Fibroblast of skin of back (primary cell): ENCODE measurements at places on chromosomes 11 and 22.

- peak; percentile 58 for DNase-seq
These were observed 166.0 kb downstream of the TENM4 start for GRCh38 chr11:79274636-79275331.

- no peak for DNase-seq
These were observed 921.7 kb upstream of the RAG2 start for GRCh38 chr11:37519781-37520180.

DNA sequence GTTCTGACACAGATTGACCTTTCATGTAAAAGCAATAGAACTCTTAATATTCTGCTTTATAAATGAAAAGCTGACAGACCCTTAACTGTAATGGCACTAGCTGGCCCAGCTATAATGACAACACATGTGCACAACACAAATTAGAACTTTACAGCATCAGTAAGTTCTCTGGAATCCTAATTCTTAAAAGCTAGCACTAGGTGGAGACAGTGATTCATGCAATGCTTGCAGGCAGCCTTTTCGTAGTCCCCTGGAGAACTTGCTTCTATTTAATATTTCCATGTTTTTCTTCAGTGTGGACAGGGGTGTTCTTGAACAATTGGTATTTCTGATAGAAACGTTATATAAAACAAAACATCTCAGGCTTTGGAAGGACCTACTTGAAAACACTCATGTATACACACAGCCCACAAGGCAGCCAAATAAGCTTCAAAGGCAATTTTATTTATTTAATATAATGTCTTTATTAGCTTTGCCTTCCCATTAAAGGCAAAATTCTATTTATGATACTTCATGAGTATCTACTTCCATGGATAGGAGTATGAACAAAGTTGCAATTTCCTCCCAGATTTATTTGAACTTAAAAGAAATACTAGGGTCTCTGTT, 374.3 kb upstream of the MPPED2 start:
- DNase-seq = peak; percentile 35

DNA sequence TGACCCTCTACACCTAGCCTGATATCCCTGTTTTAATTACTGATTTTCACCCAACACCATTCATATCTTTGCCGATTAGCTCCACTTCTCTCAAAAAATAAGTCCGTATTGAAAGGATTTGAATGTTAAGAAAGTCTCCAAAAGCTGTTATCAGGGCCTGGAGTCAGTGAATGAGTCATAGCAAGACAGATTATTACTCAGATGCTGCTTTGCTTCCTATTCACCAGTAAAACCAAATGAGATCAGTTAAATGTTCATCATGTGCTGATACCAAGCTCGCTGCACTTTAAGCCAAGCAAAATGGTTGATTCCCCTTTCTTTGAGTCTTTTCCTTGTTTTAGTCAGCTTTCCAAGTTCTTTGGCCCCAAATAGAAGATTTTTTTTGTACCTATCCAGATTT, 228.4 kb downstream of the FAT3 start:
- peak; percentile 75 for DNase-seq

DNA sequence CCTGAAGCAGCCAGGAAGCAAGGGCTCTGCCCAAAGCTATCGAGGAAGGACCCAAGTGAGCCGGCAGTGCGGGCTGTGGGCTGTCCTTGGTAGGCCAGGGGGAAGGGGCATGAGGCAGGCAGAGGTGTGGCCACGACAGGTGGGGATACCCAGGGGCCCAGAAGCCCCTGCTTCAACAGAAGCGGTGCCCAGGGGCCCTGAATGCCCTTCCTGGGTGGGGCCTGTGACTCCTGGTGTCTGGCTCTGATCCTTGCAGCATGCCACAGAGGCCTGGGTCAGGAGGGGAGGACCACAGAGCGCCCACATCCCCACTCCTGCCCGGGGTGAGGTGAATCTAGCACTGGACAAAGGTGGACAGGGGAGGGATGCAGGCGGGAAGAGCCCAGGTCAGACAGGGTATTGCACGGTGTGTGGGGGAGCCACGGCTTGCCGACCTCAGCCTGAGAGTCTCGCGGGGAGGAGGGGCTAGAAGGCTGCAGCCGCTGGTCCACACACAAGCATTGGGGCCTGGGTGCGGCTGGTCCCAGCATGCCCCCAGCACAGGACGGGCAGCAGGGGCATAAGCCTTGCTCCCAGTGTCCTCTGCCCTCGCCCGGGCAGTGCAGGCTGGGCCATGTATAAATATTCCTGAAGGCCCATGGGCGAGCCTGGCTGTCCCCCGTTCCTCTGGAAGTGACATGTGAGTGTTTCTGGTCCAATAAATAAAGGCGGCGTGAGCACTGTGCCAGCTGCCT, 19.0 kb downstream of the MAFF start:
- DNase-seq = no peak

- DNase-seq = no peak
These were observed 45.6 kb downstream of the SMCO4 start for GRCh38 chr11:93497596-93497995.
